ENCODE measurements at places on chromosomes 11 and 22.

- no peak for DNase-seq
These were observed 51.1 kb upstream of the BLID start for GRCh38 chr11:122167100-122167499.

- no peak for DNase-seq
These were observed 10.2 kb downstream of the DKK3 start for GRCh38 chr11:11998091-11998781.

- no peak for DNase-seq
These were observed 370.7 kb upstream of the CCDC90B start for GRCh38 chr11:83656796-83657330.

GRCh38 chr11:69375316-69376154 lies 81.6 kb downstream of the MYEOV start:
- DNase-seq, result no peak

DNA sequence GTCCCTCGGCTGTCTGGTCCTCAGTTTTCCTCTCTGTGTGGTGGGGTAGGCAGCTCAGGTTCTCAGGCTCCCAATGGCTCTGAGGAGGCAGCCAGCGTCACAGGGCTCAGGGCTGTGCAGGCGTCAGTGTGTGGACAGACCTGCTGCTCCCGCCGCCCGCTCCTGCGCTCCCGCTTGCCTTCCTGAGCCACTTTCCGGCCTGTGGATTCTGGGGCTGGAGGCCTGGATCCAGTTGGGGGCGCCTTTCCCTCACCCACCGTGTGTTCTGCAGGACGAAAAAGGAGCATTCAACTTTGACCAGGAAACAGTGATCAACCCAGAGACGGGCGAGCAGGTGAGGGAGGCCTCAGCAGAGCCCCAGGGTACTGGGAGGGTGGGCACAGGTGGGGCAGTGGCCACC lies 14.7 kb downstream of the DPP3 start:
- no peak for DNase-seq

DNA sequence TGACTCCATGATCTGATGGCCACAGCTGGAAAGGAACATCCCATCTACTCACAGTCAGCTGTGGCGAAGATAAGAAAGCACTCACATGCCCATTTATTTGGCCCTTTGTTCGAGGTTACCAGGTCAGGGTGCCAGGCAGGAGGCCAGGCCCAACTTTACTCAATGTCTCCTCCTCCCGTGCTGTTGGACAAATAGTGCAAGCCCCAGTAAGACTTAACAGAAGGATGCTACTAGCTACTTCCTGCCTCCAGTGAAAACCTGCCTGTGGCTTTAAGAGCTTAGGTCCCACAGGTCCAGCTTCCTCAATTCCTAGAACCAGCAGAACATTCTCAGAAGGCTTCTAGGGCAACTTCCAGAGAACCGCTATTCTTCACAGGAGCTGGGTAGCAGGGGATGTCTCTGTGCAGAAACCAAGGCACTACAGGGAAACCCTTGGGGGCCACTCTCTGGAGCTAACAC lies 12.9 kb upstream of the CRY2 start:
- no peak for DNase-seq

GRCh38 chr11:68504432-68505066 lies 44.0 kb downstream of the PPP6R3 start:
- no peak for DNase-seq

DNA sequence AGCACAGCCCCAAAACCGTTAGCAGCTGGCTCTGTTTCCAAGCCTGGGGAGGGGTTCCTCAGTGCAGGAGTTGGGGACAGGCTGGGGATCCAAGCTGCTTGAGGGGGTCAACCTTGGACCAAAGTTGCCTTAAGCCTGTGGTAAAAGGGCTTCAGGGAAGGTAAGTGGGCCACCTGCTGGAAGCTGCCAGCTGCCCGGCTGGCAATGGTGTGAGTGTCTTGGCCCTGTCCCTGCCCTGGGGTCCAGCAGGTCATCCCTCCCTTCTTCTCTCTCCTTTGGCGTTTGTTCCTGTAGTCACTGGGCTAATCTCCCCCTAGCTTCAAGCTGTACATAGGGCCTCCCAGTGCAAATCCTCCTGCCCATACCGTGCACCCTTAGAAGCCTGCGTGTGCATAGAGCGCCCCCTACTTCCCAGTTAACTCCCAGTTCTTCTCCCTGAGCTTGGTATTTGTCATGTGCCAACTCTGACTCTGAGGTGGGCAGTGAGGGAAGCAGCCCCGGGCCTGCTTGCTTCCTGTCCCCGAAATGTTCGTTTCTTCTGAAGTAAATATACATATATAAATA lies 4.4 kb downstream of the TMEM258 start:
- peak; percentile 10 for DNase-seq
